ENCODE measurements at places on chromosomes 5 and 9. TPM values are rescaled to one million over a fixed set of nuclear protein-coding genes. Genes with fewer than 3 reads are reported as not detected.
A peak's percentile ranks its signal among the peaks of the same experiment; 100 is the strongest.

- DNase-seq: peak; percentile 82
Observed at GRCh38 chr9:129487658-129488483, 133.0 kb downstream of the C9orf50 start.

- DNase-seq: peak; percentile 94
Observed at GRCh38 chr9:126398403-126399058, 71.9 kb downstream of the MVB12B start.

DNA sequence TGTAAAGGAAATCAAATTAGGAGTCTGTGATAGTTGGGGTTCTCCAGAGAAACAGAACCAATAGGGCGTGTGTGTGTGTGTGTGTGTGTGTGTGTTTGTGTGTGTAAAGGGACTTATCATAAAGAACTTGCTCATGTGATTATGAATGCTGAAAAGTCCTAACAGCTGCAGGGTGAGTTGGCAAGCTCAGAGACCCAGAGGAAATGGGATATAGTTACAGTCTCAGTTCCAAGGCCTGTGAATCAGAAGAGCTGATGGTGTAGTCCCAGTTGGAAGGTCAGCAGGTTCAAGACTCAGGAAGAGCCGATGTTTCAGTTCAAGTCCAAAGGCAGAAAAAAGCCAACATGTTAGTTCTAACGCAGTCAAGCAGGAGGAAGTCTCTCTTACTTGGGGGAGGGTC is 214.2 kb downstream of the ELAVL2 start:
- no peak for DNase-seq

- DNase-seq: no peak
Observed at GRCh38 chr5:35304291-35304690, 74.0 kb upstream of the PRLR start.

- no peak for DNase-seq
Observed at GRCh38 chr9:126403397-126403796, 76.8 kb downstream of the MVB12B start.

DNA sequence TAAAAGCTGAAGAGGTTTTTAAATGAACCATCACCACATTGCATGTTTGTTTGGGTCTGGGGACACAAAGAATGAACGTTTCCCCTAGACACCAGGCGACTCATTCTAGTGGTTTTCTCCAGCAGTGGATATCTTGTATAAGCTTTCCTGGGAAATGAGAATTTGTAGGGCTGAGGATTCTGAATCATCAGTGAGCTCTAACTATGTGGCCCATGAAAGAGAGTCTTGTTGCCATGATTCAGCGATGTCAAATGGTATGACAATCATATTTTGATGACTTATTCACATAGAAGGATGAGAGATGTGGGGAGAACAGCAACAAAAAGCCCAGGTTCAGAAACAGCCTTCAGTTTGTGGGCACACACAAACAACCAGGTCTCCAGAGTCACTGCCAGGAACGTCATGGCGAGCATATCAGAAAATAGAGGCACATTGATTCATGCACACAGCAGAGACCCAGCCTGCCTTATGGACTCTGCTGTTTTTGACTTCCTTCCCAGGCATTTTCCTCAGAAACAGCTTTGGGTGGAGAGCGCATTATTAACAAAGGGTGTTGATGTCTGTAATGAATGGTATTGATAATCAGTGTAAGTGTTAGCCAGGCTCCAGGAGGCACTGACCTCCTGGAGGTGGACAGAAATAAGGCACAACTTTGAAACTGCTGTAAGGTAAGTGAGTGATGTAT is 13.3 kb downstream of the ZNF474 start:
- no peak for DNase-seq

GRCh38 chr5:122310889-122311288 is 1.1 kb upstream of the SNCAIP start:
- DNase-seq: peak; percentile 44

GRCh38 chr5:82376307-82376706 is 98.2 kb upstream of the RPS23 start:
- DNase-seq: no peak

The GPR150 gene
- polyA plus RNA-seq: not detected

The TBC1D2 gene
- polyA plus RNA-seq: 7.0 TPM

The FAM120A gene
- 30.7 TPM for polyA plus RNA-seq

The CDKN2A gene
- polyA plus RNA-seq: 9.4 TPM

The BNC2 gene
- polyA plus RNA-seq: 0.36 TPM
